ENCODE measurements at places on chromosomes 16 and 17. TPM values are rescaled to one million over a fixed set of nuclear protein-coding genes. Genes with fewer than 3 reads are reported as not detected.

- peaks cover 15% of the 10 kb centered on the region for H3K4me1 ChIP-seq
- peak overlapping the region; percentile 7 for H3K4me3 ChIP-seq
- no peak for DNase-seq
Observed at GRCh38 chr17:31559584-31560501, 168.4 kb downstream of the RAB11FIP4 start.

The ZNF750 gene
- not detected for total RNA-seq

GRCh38 chr17:35553310-35553709 is 7.3 kb downstream of the SLFN14 start:
- no peaks in the 10 kb centered on the region for H3K4me1 ChIP-seq
- H3K4me3 ChIP-seq: no peak overlapping the region
- no peak overlapping the region for H3K27ac ChIP-seq

The ZNF18 gene
- total RNA-seq: 11.4 TPM

The HYDIN gene
- not detected for total RNA-seq

The CDH3 gene
- total RNA-seq: 0.74 TPM

GRCh38 chr17:13525876-13526275 is 75.9 kb downstream of the HS3ST3A1 start:
- DNase-seq: no peak
- H3K4me1 ChIP-seq: no peaks in the 10 kb centered on the region
- H3K4me3 ChIP-seq: no peak overlapping the region
- no peaks in the 10 kb centered on the region for H3K36me3 ChIP-seq
- no peak overlapping the region for H3K27ac ChIP-seq
- H3K27me3 ChIP-seq: peaks cover 6% of the 10 kb centered on the region

The ADAM11 gene
- 0.47 TPM for total RNA-seq

The KLHL10 gene
- total RNA-seq: not detected

GRCh38 chr16:29891525-29892457 is 7.6 kb downstream of the SEZ6L2 start:
- H3K27me3 ChIP-seq: peaks cover under 1% of the 10 kb centered on the region
- no peak for DNase-seq
- H3K27ac ChIP-seq: no peak overlapping the region
- H3K4me3 ChIP-seq: no peak overlapping the region
- H3K36me3 ChIP-seq: no peaks in the 10 kb centered on the region

The IRX6 gene
- total RNA-seq: not detected

GRCh38 chr17:41199421-41200078 is 9.9 kb downstream of the KRTAP9-1 start:
- no peaks in the 10 kb centered on the region for H3K36me3 ChIP-seq
- no peak overlapping the region for H3K27ac ChIP-seq
- no peaks in the 10 kb centered on the region for H3K4me1 ChIP-seq
- H3K4me3 ChIP-seq: no peak overlapping the region
- H3K27me3 ChIP-seq: no peaks in the 10 kb centered on the region
- DNase-seq: no peak

The EVI2B gene
- 99.1 TPM for total RNA-seq

The CYGB gene
- total RNA-seq: not detected

DNA sequence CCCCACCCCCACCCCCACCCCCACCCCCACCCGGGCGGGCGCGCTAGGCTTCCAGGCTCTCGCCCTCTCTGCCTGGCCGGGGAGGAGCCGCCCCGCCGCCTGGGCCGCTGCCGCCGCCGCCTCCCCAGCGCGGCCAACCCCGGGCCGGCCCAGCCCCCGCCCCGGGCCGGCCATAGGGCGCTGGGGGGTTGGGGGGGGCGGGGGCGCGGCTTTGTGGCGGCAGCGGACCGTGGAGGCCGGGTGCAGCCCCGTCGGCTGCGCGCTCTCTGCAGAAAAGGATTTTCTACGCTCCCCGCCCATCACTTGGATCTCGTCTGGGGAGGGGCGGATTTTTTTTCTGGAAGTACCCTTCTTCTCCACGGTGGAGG is 230.9 kb downstream of the MRTFB start:
- H3K36me3 ChIP-seq: no peaks in the 10 kb centered on the region
- peaks cover 26% of the 10 kb centered on the region for H3K4me1 ChIP-seq
- H3K4me3 ChIP-seq: peak overlapping the region; percentile 57
- H3K27ac ChIP-seq: no peak overlapping the region
- no peak for DNase-seq
- H3K27me3 ChIP-seq: peaks cover 14% of the 10 kb centered on the region

- no peak overlapping the region for H3K27ac ChIP-seq
- H3K4me1 ChIP-seq: no peaks in the 10 kb centered on the region
- H3K4me3 ChIP-seq: no peak overlapping the region
- DNase-seq: no peak
- H3K27me3 ChIP-seq: no peaks in the 10 kb centered on the region
Observed at GRCh38 chr17:45342871-45343526, 26.2 kb upstream of the MAP3K14 start.

The IL34 gene
- total RNA-seq: 0.84 TPM

DNA sequence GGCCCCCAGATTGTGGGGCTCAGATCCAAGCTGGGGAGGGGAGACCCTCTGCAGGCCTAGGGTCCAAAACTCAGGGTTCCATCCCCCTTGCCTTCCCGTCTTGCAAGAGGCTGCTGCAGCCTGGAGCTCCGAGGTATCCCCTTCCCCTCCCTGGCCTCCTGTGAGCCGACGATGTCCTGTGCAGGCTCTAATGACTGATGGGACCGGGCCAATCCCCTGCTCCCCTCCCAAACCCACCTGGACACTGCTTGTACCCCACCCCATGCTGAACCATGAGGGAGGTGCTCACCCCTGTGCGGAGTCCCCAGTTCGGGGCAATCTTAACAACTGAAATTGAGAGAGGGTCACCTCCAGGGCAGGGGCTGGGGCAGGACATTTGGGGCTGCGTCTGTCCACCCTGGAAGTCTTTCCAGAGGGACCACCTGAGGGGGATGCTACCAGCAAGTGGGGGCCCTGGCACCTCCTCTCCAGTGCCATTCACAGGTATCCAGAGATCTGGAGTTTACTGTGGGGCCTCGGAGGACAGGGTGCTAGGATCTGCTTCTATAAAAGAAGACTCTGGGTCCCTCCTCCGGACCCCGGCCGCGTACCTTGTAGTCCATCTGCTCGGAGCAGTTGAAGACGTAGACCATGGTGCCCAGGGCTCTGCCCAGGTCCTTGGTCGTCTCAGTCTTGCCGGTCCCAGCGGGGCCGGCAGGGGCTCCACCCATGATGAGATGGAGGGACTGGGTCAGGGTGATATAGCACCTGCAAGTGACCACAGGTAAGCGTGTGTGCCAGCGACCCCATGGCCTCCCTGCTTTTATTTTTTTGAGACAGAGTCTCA is 77.3 kb downstream of the DNAH17 start:
- H3K4me3 ChIP-seq: no peak overlapping the region
- H3K27me3 ChIP-seq: no peaks in the 10 kb centered on the region
- no peaks in the 10 kb centered on the region for H3K36me3 ChIP-seq
- H3K4me1 ChIP-seq: no peaks in the 10 kb centered on the region
- no peak overlapping the region for H3K27ac ChIP-seq

The CSF3 gene
- total RNA-seq: not detected

- no peak for DNase-seq
- H3K4me3 ChIP-seq: no peak overlapping the region
- H3K27me3 ChIP-seq: no peaks in the 10 kb centered on the region
- H3K36me3 ChIP-seq: no peaks in the 10 kb centered on the region
- no peak overlapping the region for H3K27ac ChIP-seq
Observed at GRCh38 chr17:28057731-28058246, 15.3 kb downstream of the NLK start.

The CAPNS2 gene
- not detected for total RNA-seq

GRCh38 chr16:2963074-2963722 is 877 bp upstream of the KREMEN2 start:
- H3K27ac ChIP-seq: no peak overlapping the region
- DNase-seq: no peak
- H3K4me1 ChIP-seq: peaks cover 67% of the 10 kb centered on the region
- peak overlapping the region; percentile 38 for H3K4me3 ChIP-seq
- H3K27me3 ChIP-seq: peaks cover 50% of the 10 kb centered on the region

The CHST5 gene
- total RNA-seq: not detected

The OTOP3 gene
- not detected for total RNA-seq

DNA sequence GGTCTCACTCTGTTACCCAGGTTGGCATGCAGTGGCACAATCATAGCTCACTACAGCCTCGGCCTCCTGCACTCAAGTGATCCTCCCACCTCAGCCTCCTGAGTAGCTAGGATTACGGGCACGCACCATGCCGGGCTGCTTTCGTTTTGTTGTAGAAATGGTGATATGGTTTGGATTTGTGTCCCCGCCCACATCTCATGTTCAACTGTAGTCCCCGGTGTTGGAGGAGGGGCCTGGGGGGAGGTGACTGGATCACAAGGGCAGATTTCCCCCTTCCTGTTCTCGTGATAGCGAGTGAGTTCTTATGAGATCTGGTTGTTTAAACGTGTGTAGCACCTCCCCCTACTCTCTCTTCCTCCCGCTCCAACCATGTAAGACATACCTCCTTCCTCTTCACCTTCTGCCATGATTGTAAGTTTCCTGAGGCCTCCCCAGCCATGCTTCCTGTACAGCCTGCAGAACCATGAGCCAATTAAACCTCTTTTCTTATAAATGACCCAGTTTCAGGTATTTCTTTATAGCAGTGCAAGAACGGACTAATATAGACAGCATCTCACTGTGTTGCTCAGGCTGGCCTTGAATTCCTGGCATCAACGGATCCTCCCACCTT is 6.0 kb downstream of the PDZD9 start:
- no peak for DNase-seq
- H3K4me3 ChIP-seq: no peak overlapping the region
- H3K27me3 ChIP-seq: no peaks in the 10 kb centered on the region

The FBXW10B gene
- total RNA-seq: 0.45 TPM

GRCh38 chr16:53768593-53768992 is 64.6 kb downstream of the FTO start:
- H3K27ac ChIP-seq: no peak overlapping the region
- no peak for DNase-seq
- H3K27me3 ChIP-seq: no peaks in the 10 kb centered on the region
- H3K4me3 ChIP-seq: no peak overlapping the region
- no peaks in the 10 kb centered on the region for H3K4me1 ChIP-seq
- H3K36me3 ChIP-seq: no peaks in the 10 kb centered on the region

GRCh38 chr16:74463888-74464287 is 42.6 kb upstream of the CLEC18B start:
- peaks cover 86% of the 10 kb centered on the region for H3K36me3 ChIP-seq
- H3K4me1 ChIP-seq: peaks cover 10% of the 10 kb centered on the region
- no peaks in the 10 kb centered on the region for H3K27me3 ChIP-seq
- DNase-seq: no peak
- H3K27ac ChIP-seq: no peak overlapping the region

DNA sequence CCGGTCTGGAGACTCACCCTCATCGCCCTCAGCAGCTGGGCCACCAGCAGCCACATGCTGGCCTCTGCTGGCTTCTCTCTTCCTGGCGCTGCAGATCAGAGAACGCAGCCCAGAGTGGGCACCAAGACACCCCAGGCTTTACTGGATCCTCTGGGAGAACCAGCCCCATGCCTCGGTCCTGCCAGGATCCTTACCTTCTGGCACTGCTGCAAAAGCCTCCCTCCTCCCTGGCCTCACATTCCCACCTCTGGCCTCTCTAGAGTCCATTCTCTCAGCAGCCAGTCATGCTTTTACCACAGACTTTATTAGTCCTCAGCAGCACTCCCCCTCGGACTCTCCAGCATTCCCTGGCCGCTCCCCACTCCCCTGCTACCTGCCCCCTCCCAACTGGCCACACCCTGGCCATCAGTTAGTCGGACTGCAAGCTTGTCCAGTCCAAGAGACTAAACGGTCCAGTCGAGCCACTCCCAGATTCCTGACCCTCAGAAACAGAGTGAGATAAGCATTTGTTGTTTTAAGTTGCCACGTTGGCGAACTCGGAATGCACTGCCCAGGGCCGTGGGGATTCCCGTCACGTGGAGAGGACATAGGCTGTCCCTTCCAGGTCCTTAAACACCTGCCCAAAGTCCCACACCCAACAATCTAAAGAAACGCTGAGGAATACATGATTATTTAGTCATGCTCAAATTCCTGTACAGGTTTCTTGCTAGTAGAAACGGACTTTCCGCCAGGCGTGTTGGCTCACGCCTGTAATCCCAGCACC is 5.9 kb upstream of the SPG7 start:
- H3K36me3 ChIP-seq: peaks cover 4% of the 10 kb centered on the region
- H3K4me3 ChIP-seq: no peak overlapping the region
- no peak overlapping the region for H3K27ac ChIP-seq
- H3K27me3 ChIP-seq: no peaks in the 10 kb centered on the region

The VAT1L gene
- total RNA-seq: not detected

- H3K4me1 ChIP-seq: no peaks in the 10 kb centered on the region
- DNase-seq: no peak
- H3K36me3 ChIP-seq: no peaks in the 10 kb centered on the region
- peaks cover 19% of the 10 kb centered on the region for H3K27me3 ChIP-seq
- H3K27ac ChIP-seq: no peak overlapping the region
Observed at GRCh38 chr16:66850115-66850815, 6.1 kb downstream of the CA7 start.

GRCh38 chr17:5139458-5139732 is 23.6 kb downstream of the USP6 start:
- DNase-seq: no peak
- H3K36me3 ChIP-seq: no peaks in the 10 kb centered on the region
- no peak overlapping the region for H3K27ac ChIP-seq
- no peaks in the 10 kb centered on the region for H3K4me1 ChIP-seq
- no peaks in the 10 kb centered on the region for H3K27me3 ChIP-seq

GRCh38 chr16:53511403-53512280 is 8.6 kb upstream of the AKTIP start:
- no peak for DNase-seq
- no peaks in the 10 kb centered on the region for H3K27me3 ChIP-seq
- no peak overlapping the region for H3K4me3 ChIP-seq
- H3K27ac ChIP-seq: no peak overlapping the region

DNA sequence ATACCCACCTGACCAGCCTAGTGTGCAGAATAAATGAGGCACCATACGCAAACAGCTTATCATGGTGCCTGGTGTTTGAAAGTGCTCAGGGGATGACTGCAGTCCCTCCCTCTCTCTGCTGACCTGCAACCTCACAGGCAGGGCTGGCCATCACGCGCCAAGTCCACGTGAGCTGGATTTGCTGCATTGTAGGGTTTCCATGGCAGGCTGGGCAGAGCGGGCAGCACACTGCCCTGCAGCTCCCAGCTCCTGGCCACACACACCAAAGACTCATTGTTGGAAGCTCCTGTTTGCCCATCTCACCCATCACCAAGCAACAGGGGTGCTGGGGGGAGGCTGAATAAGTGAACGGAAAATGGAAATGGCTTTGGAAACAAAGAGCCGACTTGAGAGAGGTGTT is 81.8 kb downstream of the IRX3 start:
- H3K36me3 ChIP-seq: no peaks in the 10 kb centered on the region
- H3K4me1 ChIP-seq: no peaks in the 10 kb centered on the region
- H3K27ac ChIP-seq: no peak overlapping the region
- H3K4me3 ChIP-seq: no peak overlapping the region

DNA sequence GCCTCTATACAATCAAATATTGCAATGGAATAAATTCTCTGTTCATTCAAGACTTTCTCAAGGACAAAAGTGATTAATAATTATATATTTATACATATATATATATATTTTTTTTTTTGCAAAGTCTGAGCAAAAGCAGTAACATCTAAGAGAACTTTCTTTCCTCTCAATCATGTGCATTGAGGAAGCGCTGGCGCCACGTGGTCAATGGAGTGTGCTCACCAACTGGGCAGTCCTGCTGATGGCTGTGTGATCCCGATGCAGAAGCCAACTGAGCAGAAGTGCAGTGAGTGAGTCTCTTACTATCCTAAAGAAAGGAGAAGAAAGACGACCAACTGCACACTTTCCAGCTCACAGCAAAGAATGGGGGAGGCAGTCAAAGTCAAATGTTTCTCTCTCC is 37.2 kb upstream of the ULK2 start:
- no peaks in the 10 kb centered on the region for H3K4me1 ChIP-seq
- no peaks in the 10 kb centered on the region for H3K27me3 ChIP-seq
- no peak overlapping the region for H3K27ac ChIP-seq
- H3K4me3 ChIP-seq: no peak overlapping the region

All from CD4-positive, alpha-beta T cell (primary cell).